ENCODE measurements at places on chromosomes 2 and 18.

- no peak for DNase-seq
Observed at GRCh38 chr2:76870581-76870980, 651.6 kb downstream of the LRRTM4 start.

- no peak for DNase-seq
Observed at GRCh38 chr2:63712748-63713147, 124.0 kb downstream of the MDH1 start.

DNA sequence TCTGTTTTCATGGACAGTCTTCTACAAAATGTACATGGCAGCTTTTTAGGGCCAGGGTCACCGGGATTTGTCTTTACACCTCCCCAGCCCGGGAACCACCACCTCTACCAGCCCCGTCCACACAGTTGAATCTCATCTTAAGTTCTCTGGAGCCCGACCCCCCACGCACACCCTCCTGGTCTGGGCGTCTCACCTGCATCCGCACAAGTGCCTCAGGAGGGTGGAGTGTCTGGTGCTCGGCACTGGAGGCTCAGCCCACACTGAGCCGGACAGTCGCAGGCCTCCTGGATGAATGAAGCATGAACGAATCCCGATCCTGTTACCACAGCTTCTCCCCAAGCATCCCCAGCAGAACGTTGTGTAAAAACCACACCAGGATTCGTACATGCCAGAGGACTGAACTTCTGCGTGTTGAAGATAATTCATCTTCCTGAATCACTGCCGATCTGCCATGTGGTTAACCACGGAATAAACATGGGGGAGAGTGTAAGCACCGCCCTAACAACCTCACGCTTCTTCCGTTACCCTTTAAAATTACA lies 162.0 kb downstream of the RTP5 start:
- peak; percentile 79 for DNase-seq

DNA sequence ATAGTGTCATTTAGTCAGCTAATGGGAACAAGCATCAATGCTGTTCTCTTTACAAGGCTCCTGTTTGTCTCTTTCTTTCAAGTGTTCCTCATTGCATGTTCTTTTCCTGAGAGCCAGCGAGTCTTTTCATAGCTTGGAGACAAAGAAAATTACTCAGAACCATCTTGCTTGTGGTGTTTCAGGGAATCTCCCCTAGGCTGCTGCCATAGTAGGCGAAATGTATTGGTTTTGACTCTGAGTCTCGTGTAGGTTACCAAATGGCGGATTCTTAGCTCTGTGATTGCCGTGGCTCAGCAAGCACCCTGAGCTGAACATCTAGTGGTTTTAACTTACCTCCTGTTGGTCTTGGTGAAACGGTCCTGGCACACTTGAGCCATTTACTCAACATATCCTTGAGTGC lies 68.7 kb downstream of the RHBDD1 start:
- DNase-seq = no peak

GRCh38 chr2:232026910-232027309 lies 65.4 kb downstream of the DIS3L2 start:
- no peak for DNase-seq

- no peak for DNase-seq
Observed at GRCh38 chr2:215882689-215883088, 130.7 kb downstream of the MREG start.

DNA sequence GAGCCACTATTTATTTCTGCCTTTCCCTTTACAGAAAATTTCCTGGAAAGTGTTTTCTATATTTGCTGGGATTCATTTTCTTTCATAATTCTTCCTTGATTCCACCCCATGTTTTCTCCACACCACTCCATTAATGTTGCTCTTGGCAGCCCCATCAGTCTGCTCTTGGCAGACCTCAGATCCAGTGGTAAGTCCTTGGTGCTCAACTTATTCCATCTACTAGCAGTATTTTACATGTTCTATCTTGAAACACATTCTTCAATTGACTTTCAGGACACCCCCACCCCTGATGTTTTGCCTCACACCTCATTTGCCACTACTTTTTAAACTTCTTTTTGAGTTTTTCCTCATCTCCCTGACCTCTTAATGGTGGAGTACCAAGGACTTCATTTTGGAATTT lies 65.0 kb downstream of the HNMT start:
- DNase-seq = no peak

- DNase-seq = no peak
Observed at GRCh38 chr18:55302167-55302833, 285.7 kb downstream of the TCF4 start.

DNA sequence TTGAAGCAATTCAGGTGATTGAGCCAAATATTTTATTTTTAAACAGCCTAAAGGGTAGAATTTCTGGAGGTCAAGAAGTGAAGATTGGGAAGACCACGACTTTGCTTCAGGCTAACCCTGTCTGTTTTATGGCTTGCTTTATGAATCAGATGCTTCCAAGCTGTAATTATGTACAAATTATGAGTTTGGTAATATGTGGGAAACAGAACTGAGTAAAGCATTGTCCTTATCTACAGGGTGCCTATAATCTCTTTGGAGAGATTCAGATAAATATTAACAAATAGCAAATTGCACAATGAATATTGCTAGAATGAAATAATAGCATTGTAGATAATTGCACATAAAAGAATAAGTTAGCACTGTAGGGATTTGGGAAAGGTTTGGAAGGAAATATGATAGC lies 539.4 kb upstream of the CDH2 start:
- DNase-seq = no peak

- no peak for DNase-seq
Observed at GRCh38 chr2:220503431-220503830, 876.0 kb downstream of the SLC4A3 start.

DNA sequence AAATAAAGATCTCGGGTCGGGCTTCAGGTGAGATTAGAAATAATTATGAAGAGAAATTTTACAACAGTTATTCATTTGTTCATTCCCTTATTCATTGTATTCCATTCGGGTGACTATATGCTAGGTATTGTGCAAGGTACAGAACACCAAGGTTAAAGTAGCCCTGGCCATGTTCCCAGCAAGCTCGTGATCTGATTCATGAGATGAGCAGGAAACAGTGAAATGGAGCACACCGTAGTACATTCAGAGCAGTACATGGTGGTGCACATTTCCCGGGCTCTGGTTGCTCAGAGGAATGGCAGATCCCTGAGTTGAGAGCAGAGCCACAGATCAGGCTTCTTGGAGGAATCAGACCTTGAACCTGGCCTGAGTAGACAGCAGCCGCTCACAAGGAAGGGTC lies 87.7 kb downstream of the PRKRA start:
- no peak for DNase-seq

GRCh38 chr2:215288112-215288815 lies 23.6 kb upstream of the ATIC start:
- no peak for DNase-seq

All from T-cell (primary cell).